ENCODE measurements at places on chromosomes 7 and 10. TPM values are rescaled to one million over a fixed set of nuclear protein-coding genes. Genes with fewer than 3 reads are reported as not detected.

GRCh38 chr7:55308186-55308929 lies 56.8 kb upstream of the LANCL2 start:
- DNase-seq: no peak

GRCh38 chr10:97179731-97180362 lies 5.9 kb downstream of the SLIT1 start:
- no peak for DNase-seq

Gene PIP
- total RNA-seq: not detected

DNA sequence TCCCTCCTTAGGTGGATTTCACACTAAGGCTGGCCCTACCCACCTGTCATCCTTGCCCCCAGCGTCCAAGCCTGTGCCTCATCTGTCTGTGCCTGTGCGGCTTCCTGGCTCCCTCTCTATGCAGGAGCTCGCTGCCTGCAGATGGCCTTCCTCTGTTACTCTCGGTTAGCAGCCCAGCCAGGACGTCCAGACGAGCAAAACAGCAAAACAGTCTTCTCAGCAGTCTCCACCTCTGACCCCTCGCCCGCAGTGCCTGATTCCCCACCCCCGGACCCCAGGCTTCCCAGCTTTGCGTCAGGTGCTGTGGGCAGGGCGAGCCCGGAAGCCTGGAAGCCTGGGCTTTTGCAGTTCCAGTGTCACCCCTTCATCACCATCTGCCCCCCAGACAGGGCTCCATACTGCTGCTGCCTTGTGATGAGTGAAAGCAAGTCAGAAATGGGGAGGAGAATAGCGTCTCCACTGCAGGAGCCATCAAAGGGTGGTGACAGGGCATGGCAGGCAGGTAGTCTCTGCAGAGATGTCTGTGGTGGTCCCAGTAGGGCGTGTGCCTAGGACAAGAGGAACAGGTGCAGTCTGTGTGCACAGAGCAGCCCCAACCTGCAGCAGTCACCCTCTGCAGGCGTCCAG lies 88.5 kb downstream of the ADCY1 start:
- no peak for DNase-seq

DNA sequence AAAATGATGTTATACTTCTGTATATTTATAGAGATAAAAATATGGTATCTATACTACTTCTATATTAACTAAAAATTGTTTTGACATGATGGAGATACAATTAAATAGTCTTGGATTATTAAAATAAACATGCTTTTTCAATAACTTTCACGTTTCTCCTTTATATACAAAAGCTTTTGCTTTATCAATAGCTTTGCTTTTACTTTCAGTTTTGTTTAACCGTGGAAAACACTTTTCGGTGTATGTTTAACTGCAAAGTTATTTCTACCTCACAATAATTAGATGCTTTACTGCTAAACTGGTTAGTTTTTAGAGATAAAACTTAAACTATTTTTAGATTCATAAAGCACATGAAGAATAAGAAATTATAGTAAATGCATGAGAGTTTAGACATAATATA lies 432.1 kb upstream of the PCDH15 start:
- DNase-seq: no peak

GRCh38 chr10:100987685-100988049 lies 324 bp downstream of the TWNK start:
- DNase-seq: no peak

Gene AKR1D1
- total RNA-seq: not detected

DNA sequence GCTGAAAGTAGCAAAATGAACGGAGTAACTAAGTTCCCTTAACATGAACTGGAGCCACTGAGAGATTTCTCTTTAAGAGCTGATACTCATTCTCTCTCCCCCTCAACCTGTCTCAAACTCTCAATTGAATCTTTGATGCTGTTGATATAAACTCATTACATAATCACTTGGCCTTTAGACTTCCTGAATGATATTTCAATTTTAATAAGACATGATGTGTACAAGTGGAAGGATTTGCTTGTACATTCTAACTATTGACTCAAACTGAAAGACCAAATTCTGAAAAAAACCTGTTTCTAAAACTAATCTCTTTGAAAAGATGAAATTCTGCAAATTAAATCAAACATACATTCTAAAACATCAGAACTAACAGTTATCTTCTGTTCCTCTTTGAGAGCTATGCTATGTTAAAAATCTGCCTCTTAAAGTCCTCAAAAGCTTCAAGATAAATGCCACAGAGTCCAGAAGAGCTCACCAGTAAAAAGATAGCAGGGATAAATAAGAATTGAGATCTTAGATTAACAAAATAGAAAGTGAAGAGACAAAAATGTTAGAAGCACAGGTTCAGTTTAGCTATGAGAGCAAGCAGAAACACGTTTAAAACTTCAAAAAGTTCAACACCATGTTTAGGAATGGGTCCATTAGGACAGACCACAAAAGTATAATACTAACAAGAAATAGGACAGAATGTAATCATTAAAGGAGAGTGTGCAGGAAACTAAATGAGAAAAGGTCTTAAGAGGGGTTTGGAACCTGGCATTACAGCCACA lies 46.1 kb downstream of the TNPO3 start:
- DNase-seq: no peak

DNA sequence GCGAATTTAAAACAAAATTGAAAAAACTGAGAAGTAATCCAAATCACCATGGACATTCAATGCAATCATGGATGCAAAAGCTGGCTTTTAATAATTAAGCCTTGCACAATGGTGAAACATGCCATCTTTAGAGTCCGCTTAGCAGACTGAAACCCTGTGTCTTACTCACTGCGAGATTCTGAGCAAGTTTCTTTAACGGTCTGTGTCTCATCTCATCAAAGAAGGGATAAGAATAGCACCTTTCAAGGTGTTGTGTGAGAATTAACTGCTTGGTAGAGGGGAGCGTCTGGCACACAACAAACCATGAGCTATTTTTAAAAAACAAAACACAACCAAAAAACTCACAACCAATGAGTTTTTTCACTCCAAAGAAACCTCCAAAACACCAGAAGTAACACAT lies 21.4 kb downstream of the ACBD7 start:
- DNase-seq: no peak

GRCh38 chr7:100793806-100794660 lies 33.3 kb downstream of the EPHB4 start:
- no peak for DNase-seq

DNA sequence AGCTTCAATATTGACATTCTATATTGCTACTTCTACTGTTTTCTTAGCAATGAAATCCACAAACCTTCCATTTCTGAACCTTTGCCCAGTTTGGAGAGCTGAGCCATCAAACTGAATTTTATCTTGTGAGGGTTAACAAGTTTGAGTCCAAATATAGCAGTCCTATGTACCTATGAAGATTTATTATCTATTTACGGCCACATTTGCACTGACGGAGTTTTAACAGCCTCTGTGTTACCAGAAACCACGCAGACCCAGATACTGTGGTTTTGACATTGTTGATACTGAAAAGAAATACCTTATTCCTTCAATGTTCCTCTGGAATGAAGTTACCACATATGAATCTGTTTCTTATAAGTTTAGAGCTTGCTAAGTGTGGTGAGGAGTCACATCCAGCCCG lies 172.6 kb downstream of the FGFR2 start:
- DNase-seq: no peak

GRCh38 chr10:23441251-23441650 lies 2.4 kb downstream of the OTUD1 start:
- no peak for DNase-seq

- no peak for DNase-seq
Observed at GRCh38 chr10:3622845-3623621, 162.0 kb downstream of the KLF6 start.

GRCh38 chr7:37385787-37386186 lies 62.9 kb downstream of the ELMO1 start:
- peak; percentile 8 for DNase-seq

DNA sequence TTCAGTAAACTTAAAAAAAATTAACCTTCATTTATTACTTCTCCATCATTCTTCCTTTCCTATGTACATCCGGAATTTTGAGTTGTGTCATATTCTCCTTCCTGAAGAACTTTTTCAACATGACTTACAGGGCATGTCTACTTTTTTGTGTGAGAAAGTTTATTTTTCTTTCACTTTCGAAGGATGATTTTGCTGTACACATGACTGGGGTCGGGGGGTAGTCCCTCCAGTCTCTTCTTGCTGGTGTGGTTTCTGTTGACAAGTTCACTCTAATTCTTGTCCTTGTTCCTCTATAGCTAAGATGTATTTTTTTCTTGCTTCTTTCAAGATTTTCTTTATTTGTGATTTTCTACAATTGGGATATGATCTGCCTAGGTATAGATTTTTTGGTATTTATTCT lies 55.8 kb downstream of the INPP5A start:
- no peak for DNase-seq

GRCh38 chr10:113691381-113691780 lies 11.7 kb downstream of the CASP7 start:
- no peak for DNase-seq

GRCh38 chr10:109929501-109930219 lies 6.3 kb upstream of the XPNPEP1 start:
- no peak for DNase-seq

Gene BCL7B
- 25.5 TPM for total RNA-seq

DNA sequence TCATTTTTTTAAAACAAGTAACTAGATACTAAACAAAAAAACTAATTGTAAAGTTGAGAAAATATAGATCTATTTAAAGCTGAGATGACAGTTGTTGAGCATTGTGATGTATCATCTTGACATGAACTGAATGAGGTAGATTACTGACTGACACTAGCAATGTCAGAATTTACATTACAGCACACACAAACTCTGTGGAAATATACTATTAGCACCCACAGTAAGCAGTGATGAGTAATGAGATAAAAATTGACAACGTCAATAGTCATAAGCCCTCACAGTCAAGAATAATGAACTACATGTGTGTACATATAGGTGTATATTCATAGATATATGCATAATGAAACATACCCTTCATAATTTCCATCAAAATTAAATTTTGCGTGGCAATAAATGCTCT lies 368.4 kb downstream of the TFEC start:
- no peak for DNase-seq

Gene CALML5
- not detected for total RNA-seq

DNA sequence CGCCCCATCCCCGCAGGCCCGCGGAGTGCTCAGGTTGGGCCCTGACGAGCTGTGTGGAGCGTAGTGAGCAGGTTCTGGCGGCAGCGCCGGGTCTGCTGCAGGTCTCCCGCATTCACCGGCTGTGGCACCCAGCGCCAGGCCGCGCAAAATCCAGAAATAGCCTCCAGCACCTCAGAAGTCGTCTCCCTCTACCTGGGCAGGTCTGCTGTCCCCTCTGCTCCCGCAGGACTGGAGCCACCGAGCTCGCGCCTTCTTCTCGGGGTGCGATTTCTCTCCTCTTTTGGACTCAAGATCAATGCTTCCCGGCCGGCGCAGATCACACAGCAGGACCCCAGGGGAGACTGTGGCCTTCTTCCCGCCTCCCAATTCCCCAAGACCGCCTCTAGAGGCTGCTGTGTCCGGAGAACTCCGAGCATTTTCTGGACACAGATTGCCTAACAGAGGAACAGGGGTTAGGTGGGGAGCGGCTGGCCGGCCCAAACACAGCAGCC lies 8.4 kb downstream of the TLX1 start:
- no peak for DNase-seq

Gene CYP2E1
- total RNA-seq: 2.0 TPM

Measured in mammary epithelial cell (primary cell).